ENCODE measurements at places on chromosomes 1 and 21.
A peak's percentile ranks its signal among the peaks of the same experiment; 100 is the strongest.

- peak; percentile 36 for DNase-seq
These were observed at the start of gene ELAPOR1 for GRCh38 chr1:109113590-109114341. Gene ELAPOR1, plus strand, starts transcription at chr1:109114115. Its CDS starts 69 bp downstream, at chr1:109114184.

DNA sequence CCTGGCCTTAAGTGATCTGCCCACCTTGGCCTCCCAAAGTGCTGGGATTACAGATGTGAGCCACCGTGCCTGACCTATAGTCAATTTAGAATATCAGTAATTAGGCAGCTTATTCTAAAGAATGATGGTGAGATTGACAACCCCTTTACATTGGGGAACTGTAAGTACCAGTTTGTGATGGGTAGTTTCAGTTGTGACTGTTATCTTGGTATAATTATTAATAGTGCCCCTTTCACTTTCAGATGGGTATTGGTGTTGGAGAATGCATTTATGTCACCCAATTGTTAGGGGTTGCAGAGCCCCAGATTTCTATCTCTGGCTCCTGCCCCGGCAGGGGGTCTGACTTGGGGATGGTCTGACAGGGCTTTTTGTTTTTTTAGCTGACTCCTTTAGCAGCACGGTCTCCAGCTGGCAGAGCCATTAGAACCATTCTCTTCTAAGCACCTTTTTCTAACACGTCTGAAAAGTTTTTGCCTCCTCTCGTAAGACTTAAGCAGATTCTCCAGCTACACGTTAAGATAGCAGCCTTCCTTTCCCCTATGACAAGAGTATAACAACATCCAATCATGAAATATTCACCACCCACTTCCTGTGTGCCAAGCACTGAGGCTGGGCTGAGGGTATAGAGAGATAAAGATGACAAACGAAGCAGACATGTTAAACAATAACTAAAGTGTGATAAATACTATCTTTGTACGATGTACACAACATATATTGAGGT lies 157.8 kb downstream of the SDCCAG8 start:
- DNase-seq, result no peak

- no peak for DNase-seq
These were observed 4.9 kb downstream of the LHX9 start for GRCh38 chr1:197922070-197922390.

DNA sequence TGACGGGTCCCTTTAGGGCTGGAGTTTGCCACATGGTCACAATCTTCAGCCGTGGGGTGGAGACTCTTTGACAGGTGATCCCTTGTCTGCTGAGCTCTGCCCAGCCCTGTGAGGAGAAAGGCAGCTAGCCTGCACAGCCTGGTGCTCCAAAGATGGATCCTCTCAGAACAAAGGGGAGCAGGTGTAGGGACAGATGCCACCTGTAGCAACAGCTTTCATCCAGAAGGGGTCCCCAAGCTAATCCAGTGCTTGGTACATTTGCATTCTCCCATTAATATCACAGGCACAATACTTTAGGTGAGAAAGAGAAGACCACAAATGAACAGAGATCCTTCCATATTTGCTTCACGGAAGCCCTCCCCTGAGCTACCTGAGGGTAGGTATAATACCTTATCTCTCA lies 93.2 kb downstream of the CCDC185 start:
- DNase-seq, result peak; percentile 49

GRCh38 chr1:47995306-47996050 lies 1.7 kb downstream of the TRABD2B start:
- no peak for DNase-seq

DNA sequence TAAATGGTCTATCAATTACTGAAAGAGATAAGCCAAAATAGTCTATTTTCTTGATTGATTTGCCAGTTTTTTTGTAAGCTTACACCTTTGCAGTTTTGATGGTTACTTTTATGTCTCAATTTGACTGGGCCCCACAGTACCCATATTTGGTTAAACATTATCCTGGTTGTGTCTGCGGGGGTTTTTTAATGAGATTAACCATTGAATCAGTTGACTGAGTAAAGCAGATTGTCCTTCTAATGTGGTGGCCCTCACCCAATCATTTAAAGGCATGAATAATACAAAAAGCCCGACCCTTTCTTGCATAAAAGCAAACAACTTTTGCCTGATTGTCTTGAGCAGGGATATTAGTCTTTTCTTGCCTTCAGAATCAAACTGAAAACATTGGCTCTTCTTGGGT lies 650.0 kb upstream of the RGS18 start:
- DNase-seq, result no peak

GRCh38 chr21:44789880-44790279 lies 11.7 kb downstream of the UBE2G2 start:
- DNase-seq, result no peak

DNA sequence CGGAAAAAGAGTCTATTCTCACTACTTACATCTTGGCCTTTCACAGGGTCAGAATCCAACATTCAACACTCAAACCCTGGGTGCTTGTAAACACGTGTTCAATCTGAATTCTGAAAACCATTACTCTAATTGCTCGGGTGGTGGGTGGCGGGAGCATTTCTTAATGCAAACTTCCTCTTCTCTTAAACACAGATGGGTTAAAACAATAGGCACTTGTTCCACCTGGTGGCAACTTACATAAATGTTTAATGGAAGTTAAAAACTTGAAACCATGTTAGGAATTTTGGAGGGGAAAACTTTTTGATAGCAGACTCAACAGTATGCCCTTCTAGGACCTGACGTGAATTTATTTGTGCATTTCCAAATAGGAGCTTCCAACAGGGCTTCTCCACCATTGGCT lies 23.4 kb upstream of the TDRD10 start:
- DNase-seq, result no peak

- no peak for DNase-seq
These were observed 429.2 kb upstream of the ZP4 start for GRCh38 chr1:238319957-238320356.

Data from NCI-H1694 (cell line).